ENCODE measurements at places on chromosomes 11 and 22. TPM values are rescaled to one million over a fixed set of nuclear protein-coding genes. Genes with fewer than 3 reads are reported as not detected.

- DNase-seq = no peak
These were observed 21.0 kb downstream of the ASCL2 start for GRCh38 chr11:2249189-2249916.

DNA sequence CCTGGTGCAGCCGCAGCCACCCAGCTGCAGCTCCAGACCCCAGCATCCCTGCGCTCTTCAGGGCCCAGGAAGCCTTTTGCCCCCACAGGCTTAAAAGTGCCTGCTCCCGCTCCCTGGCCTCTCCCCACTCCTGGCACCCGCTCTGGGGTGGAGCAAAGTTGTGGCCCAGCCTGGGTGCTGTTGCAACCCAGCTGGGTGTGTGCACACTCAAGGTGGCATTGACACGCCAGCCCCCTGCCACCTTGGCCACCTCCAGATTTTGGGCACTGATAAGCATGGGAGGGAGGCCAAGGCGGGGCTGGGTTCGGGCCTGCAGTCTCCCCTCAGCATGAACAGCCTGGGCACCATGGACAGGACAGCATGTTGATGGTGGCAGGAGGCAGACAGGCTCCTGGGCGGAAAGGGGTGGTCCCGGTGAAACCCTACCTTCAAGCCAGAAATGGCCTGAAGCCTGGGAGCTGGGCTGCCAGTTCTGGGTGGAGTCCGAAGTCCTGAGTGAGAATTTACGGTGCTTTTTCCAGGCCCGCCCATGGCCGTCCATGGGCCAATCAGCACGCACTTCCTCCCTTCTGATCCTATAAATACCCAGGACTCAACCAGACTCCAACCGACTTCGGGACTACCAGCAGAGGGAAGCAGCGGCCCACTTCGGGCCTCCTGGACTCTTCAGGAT is 23.6 kb upstream of the RNASEH2C start:
- no peak for DNase-seq

- no peak for DNase-seq
These were observed 20.6 kb downstream of the PDE2A start for GRCh38 chr11:72653649-72654048.

Gene TBX1
- total RNA-seq = 0.62 TPM

DNA sequence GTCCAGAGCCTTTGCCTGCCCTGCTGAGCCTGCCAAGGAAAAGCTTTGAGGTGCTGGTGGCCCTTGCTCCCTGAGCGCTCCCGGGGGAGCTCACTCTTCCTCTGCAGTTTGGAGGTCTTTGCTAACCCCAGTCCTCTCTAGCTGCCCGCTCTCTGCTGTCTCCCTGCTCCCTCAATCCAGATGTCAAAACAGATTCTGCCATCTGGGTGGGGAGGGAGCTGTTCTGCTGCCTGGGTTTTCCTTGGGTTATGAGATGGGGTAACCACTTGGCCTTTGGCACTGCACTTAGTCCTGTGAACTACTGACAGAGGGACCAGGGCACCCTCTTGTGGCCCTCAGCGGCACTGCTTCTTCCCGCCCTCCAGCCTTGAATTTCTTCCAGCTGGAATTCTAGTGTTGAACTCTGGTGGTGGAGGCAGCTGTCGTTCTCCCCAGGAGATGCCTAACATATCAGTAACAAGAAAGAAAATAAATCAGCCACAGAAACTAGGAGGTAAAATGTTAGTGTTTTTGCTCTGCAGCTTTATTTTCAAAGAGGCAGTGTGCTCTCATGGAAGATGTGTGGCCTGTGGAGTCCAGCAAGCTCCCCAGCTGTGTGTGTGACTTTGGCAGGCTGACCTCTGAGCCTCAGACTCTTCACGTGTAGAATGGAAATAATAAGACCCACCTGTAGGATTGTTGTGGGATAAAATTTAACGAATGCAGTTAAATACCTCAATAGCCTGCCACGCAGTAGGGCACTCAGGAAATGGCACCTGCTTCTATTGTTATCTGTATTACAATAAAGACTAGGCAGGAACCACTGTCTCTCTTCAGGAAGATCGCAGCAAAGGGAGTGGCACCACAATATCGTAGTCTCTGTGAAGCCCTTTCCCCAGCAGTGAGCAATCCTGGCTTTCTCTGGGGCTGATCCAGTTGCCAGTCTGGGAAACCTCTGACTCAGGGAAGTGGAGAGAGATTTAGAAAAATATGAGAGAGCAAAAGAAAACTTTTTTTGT is 23.4 kb downstream of the ARFGAP2 start:
- DNase-seq = peak; percentile 73

Gene PPME1
- 41.6 TPM for total RNA-seq

- DNase-seq = no peak
These were observed 26.1 kb downstream of the UBE2L3 start for GRCh38 chr22:21593406-21594232.

DNA sequence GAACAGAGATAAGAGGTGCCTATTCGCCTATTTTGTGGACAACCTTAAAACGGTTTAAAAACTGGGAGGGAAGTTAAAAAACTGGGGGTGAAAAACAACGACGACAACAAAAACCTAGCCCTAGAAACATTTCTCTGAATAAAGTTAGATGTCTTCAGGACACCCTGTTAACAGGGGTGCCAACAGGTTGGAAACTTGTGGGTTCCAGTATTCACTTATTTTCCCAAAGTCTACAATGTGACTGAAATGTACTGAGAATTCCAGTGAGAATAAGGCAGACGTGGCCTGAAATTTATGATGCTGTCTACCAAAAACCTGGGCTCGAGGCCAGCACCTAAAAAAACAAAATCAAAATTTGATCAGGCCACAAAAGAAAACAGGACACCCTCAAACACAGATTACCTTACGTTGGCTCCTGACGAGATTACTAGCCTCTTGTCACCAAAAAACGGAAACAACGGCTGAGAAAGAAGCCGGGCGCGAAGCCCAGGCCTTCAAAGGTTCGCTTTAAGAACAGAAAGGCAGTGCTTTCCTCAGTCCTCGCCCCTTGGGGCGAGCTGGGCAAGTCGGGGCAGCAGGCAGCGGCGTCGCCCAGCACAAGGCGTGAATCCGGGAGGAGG is 906 bp downstream of the CCDC90B start:
- no peak for DNase-seq

DNA sequence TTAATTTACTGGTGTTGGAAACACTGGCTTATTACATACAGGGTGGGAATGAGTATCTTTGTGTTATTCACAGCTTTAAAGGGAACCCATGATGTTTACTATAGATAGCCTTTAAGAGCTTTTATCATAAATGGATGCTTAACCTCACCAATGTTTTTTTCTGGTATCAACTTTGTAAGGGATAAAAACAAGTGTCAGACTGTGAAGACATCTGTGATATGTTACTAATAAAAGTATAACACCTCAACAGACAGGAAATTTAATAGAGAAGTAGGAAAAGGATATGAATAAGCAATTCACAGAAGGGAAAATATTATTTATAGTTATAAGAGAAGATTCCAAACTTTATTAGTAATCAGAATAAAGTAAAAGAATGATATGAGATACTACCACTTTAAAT is 46.3 kb downstream of the ACAT1 start:
- no peak for DNase-seq

DNA sequence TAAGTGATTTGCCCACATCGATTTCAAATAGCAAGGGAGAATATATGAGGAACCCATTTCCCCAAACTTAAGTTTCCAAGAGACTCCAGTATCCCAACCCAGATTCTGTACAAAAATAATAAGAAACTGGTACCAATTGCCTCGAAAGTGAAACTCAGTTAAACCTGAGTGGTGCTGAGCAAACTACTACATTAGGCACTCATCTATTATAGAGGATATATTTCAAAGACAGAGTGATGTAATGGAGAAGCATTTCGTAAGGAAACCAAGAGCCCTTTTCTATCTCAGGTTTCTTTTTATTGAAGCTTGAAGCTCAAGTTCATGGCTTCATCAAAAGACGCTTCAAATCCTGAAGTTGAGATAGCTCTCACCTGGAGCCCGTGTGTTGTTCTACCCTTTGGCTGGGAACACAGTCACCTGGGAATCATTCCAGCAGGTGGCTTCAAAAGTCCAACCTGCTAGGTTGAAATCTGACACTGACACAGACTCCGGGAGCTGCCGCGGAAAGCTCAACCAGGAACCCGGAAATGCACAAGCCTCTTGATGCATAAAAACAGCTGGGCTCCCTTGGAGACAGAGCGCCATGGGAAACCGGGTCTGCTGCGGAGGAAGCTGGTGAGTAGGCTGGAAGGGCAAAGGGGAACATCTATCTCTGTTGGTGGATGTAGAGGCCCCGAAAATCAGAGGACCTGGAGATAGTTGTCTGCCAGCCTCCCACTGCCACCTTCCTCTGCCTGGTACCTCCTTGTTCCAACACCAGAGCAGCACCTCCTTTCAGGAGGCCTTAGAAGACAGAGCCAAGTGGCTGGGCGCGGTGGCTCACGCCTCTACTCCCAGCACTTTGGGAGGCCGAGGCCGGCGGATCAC is at the start of gene C11orf52:
Gene C11orf52, plus strand, starts transcription at position 524 of the 867 bp plus-strand sequence. Its CDS starts 60 bp downstream, at position 584.
- no peak for DNase-seq

GRCh38 chr22:40482391-40482790 is 112.0 kb downstream of the SGSM3 start:
- DNase-seq = no peak

DNA sequence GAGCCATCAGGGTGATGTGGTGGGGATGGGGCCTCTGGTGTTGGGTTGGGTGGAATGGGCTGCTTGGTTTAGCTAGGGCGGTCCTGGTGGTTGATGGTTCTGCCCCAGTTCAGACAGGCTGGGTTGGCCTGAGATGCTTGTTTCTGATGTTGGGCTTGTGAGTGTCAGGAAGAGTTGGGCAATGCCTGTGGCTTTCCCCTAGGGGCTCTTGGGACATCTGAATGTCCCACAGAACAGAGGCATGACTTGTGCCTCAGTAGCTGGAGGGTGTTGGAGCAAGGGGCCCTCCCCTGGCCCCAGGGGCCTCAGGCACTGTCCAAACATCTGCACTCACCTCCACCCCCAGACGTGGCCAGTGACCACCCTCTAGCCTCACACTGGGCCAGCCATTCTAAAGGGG is 14.0 kb upstream of the CTSD start:
- no peak for DNase-seq
